ENCODE measurements at places on chromosomes 12 and 14. TPM values are rescaled to one million over a fixed set of nuclear protein-coding genes. Genes with fewer than 3 reads are reported as not detected.

Gene CABP1
- total RNA-seq = 0.14 TPM

Gene WSCD2
- not detected for total RNA-seq

Gene IFI27
- 766 TPM for total RNA-seq

Gene GLTP
- 25.7 TPM for total RNA-seq

Gene KRT5
- total RNA-seq = 0.32 TPM
